ENCODE measurements at places on chromosomes 16 and 17.
A peak's percentile ranks its signal among the peaks of the same experiment; 100 is the strongest.

GRCh38 chr16:17723531-17724134, 252.9 kb upstream of the XYLT1 start:
- DNase-seq, result peak; percentile 95

DNA sequence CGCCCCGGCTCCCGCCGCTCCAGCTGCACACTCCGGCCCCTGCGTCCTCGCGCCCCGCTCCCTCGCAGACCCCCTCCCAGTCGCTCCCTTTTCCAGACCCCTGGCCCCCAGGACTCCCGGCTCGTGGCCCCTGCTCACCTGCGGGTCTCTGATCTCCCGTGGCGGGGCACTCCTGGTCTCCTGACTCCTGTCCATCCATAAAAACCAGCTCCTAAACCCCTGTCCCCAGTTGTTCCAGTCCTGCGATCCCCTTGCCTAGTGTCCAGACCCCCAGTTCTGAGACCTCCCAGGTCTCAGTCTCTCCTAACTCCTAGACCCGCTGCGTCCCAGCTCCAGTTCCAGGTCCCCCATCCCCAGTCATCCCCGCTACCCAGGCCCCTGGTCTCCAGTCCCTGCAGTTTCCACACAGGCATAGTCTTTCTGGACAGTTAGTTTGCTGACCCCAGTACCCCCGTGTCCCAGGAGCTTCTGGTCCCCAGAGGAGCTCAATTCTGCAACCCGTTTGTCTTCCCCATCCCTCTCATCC, 379 bp downstream of the SNX29 start:
- no peak for DNase-seq

- no peak for DNase-seq
These were observed 72.5 kb downstream of the SRCIN1 start for GRCh38 chr17:38533241-38533640.

DNA sequence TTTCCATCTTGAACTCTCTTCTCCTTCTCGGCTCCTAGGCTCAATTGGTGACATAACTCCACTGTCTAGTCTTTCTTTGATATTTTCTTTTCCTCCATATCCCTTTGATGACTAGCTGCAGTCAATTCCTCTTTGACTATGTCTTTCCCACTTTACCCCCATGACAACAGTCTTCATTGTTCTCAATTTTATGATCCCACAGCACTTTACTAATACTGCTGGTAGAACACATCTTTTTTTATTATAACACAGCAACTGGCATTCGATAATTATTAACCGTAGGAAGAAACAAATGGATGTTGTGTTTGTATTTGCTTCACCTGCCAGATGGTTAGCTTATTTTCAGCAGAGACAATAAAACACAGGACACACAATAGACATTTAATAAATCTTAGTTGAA, 1.3 kb downstream of the KRTAP3-3 start:
- no peak for DNase-seq

DNA sequence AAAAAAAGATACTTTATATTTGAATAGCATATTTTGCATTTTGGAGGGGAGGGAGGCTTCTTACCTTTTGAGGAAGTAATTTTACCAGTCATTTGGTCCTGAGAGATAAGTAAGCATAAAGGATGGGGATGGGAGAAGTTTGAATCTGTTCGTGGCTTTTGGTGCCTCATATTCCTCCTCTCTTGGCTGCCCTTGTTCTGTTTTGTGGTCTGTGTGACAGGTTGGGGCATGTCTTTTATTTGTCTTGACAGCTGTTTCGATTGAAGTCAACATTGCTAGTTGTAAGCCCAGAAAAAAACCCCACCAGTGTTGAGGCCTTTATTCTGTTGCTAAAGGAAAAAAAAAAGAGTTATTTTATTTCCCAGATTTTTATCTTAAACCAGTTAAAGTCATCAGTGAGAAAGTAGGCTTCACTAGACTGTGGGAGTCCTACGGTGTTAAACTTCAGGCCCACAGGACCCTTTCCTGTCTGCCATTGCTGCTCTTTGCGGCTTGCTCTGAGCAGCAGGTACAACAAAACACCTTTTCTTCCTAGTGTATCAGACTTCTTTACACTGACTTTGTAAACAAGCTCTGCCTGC, 11.4 kb downstream of the SLC7A6 start:
- no peak for DNase-seq

GRCh38 chr17:80315517-80316182, 55.0 kb downstream of the RNF213 start:
- no peak for DNase-seq
